ENCODE measurements at places on chromosomes 13 and 19.

- DNase-seq = no peak
Measured at GRCh38 chr13:38821770-38822551, 135.1 kb downstream of the FREM2 start.

DNA sequence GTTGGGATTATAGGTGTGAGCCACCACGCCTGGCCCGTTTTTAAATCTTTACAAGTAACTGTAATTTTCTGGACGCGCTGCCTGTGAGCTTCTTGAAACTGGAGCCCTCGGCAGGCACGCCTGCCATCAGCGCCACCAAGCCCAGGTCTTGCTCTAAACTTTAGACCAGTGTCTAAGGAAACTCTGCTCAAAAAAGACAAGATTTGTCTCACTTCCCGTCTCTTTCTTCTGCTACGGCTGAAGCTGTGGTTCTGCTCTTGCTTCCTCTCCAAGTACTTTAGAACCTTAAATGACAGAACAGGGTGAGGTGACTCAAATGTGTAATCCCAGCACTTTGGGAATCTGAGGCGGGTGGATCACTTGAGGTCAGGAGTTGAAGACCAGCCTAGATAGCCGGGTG lies 24.9 kb downstream of the RCN3 start:
- DNase-seq = no peak

GRCh38 chr13:106230450-106230849 lies 305.0 kb downstream of the EFNB2 start:
- DNase-seq = no peak

GRCh38 chr13:108433976-108434755 lies 164.6 kb downstream of the TNFSF13B start:
- no peak for DNase-seq

Measured in stimulated activated CD4-positive, alpha-beta T cell treated with anti-CD3 and anti-CD28 coated beads, Interleukin-1b, Interleukin-23, amount 100 ng/mL, for 1 hour (primary cell).